Calu3 (cell line): ENCODE measurements at places on chromosomes 5 and 9.
A peak's percentile ranks its signal among the peaks of the same experiment; 100 is the strongest.

DNA sequence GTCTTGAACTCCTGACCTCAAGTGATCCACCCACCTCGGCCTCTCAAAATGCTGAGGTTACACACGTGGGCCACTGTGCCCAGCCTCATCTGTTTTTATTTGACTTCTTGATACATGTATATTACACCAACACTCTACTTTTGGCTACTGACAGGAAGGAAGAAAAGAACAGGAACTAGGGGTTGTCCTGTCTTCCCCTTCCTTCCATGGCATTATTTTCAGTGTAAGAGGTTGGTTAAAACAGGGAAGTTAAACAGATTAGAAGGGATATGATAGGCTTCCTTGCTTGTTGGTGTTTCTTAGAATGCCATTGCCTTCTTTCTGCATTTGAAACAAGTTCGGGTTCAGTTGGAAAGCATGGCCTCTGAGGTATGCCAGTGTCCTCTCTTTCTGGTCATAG lies 312.8 kb downstream of the NDUFS4 start:
- no peak for DNase-seq

GRCh38 chr9:38138276-38138675 lies 69.2 kb upstream of the SHB start:
- DNase-seq = no peak

DNA sequence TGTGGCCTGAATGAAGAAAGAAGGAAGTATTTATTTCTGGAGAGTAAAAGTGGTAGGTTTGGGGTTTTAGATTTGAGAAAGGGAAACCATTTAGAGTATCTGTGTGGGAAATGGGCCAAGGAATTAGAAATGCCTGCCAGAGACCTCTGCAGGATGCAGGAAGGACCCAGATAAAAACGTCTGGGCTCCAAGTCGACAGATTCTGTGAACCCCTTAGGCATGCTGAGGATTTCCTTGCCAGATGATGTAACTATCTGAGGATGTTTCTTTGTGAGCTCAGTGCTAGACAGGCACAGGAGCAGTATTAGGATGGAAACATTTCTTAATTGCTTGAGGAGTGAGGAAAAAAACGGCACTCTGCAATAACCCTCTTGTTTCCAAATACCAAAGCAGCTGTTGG lies 251.8 kb upstream of the DMRT1 start:
- DNase-seq = no peak

- no peak for DNase-seq
Observed at GRCh38 chr9:90568667-90569066, 74.0 kb downstream of the DIRAS2 start.

DNA sequence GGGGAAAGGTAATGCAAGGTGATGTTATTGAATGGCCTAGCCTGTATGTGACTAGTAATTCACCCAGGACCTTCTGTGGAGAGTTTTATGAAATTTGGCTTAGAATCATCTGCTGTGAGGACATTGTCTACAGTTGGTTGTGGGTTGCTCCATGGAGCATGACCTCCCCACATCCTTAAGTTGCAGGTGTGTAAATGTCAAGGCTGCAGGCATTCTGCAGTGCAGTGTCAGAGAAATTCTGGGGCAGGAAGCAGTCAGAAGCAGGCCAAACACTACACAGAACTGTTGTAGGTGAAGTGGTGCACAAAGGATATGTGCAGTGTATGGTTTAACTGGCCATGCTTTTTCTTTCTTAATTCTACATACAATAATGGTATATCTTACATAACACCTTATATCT lies 588.3 kb downstream of the EBF1 start:
- no peak for DNase-seq

DNA sequence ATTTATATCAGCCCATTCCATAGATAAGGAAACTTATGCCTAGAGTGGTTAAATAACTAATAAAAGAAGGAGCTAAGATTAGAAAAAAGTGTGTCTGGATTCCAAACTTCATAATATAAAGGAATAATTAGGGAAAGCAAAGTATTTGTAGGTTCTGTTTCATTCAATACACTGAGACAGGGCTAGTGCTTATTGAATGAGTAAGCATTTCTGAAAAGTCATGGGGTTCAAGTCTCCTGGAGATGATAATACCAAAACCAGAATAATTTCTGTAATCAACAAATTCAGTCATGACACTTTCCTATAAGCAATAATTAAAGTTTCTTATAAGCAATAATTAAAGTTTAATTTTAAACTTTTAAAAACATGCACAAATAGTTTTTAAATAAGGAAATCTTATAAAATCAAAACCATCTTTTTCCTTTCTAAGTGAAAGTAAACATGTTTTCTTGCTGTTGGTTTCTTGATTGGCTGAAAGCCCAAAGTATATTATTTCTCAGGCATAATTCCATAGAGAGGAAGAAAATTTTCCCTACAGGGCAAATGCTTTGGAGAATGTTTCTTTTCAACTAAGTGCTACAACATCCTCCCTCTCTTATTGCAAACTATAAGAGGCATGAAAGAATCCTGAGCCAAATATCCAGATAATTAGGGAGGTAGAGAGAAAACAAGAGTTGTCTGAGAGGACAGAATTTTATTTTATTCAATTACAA lies 510.2 kb downstream of the PRELID2 start:
- no peak for DNase-seq

GRCh38 chr5:6246820-6247437 lies 131.4 kb downstream of the MED10 start:
- DNase-seq = no peak

DNA sequence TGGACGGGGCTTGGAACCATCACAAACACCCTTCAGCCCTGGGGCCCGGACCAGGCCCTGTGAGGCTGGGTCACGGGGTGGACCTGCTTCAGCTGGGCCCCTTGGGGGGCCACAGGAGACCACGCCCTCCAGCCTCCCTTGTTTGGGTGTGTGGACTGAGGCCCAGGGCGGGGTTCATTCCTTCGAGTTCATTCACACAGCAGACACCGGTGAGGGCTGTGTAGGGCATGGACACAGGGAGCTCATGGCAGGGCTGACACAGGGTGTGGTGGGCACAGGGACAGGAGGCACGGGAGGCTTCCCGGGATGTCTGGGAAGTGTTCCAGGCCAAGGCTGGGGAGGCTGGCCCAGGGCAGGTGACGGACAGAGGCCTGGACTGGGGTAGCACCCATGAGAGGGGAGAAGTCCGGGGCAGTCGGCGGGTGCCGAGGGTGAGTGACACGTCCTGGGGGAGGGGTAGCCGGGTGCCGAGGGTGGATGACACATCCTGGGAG lies 8.9 kb downstream of the DNLZ start:
- peak; percentile 15 for DNase-seq

DNA sequence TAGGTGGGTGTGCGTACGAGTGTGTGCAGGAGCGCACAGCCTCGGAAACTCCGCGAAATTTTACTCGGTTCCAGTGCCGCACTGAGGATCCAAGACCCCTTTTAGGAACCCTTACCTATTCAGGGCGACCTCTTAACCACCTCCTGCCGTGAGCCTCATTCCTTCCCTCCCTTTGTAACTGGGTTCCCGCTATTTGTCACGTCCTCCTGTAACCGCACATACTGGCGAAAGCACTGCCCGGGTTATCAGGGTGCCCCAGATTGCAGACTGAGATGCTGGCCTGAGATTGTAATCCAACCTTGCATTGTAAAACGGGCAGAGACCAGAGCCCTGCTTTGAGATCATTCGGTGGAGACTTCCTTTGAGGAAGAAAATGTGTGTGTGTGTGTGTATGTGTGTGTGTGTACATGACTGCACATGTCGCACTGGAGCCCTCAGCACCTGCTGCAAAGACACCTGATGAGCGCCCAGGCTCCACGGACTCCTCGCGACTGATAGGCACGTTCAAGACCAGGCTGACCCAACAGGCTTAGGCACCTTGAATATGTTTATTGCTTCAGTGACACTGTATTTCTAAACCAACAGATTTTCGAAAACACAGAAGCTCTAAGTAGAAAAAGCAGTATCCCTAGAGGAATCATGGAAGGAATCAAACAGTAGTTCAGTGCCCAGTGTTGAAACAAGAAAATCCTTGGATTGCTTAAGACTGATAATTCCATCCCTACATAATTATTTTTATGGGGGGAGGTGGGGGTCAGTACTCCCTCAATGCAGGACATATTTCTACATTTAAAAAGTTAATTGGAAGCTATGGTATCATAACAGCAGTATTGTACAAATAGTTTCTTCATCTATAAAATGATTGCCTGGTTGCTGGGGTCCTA lies 86.5 kb upstream of the TNFAIP8 start:
- peak; percentile 51 for DNase-seq

DNA sequence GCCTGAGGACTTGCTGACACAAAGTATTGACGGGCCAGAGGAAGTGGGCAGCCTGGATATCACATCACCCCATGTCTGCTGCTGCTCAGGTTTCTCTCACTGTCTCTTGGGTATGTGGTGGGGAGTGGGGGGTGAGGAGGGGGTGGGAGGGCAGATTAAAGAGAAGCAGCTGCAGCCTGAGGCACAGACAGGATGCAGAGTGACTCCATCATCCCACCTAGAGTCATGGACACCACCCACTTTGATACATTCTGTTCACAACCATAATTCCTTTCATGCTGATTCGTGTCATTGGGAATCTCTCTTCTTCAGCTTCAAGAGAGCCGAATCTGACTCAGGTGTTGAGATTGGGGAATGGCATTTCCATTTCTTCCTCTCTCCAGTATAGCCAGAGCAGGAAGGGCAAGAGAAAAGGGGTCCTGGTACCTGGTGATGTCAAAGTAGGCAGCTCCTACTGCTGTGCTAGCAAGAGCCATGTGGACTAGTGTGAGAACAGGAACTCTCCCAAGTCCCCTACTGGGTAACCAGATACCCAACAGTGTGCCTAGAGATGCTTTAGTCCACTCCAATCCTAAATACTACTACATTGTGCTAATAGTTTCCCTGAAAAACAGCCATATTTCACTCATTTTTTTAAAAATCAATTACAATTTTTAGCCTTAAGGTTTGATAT lies 22.4 kb downstream of the GRAMD2B start:
- DNase-seq = no peak

GRCh38 chr5:127320032-127320965 lies 29.7 kb downstream of the MEGF10 start:
- peak; percentile 42 for DNase-seq

- DNase-seq = no peak
Observed at GRCh38 chr9:134474055-134474370, 147.8 kb downstream of the RXRA start.

- DNase-seq = no peak
Observed at GRCh38 chr9:75067894-75068293, 20.1 kb downstream of the NMRK1 start.

DNA sequence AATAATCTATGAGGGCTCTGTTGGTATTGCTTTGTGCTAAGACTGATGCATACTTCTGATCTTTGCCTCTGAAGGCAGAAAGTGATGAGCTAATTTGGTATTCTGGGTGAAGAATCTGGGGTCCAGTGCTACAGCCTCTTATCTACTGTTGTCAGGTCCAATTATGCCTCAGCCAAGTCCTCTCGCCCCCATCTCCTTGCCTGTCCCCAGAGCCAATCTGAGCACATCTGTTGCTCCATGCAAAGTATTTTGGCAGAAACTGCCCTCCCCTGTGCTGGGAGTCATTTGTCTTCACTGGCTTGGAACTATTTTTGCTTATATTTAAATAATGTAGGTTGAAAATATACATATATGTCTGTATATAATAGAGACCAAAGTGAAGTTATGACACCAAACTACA lies 23.4 kb downstream of the LSM11 start:
- no peak for DNase-seq

- DNase-seq = no peak
Observed at GRCh38 chr5:170117736-170118135, 12.0 kb downstream of the FOXI1 start.

DNA sequence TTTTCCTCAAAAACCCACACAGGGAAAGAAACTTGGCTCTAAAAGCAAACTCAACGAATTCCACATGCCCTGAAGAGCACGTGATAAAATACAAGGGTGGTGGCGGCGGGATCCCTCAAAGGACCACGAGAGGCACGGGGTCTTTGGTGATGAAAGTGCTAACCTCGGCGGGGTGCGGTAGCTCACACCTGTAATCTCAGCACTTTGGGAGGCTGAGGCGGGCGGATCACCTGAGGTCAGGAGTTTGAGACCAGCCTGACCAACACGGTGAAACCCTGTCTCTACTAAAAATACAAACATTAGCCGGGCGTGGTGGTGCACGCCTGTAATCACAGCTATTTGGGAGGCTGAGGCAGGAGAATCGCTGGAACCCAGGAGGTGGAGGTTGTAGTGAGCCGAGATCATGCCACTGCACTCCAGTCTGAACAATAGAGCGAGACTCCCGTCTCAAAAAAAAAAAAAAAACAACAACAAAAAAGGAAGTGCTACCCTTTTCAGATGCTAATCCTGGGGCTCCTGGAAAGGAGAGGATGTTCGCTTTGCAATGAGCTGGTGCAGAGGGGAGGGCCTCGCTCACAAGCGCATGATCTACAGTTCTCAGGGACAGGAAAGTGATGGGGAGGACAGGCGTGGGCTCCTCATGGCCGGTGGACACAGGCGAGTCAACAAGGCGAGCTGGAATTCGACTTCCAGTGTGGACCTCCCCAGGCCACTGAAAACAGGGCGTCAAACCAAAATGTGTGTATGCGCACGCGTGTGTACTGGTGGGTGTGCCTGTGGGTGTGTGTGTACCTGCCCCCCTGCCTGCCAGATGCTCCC lies 54.1 kb downstream of the USP20 start:
- no peak for DNase-seq

DNA sequence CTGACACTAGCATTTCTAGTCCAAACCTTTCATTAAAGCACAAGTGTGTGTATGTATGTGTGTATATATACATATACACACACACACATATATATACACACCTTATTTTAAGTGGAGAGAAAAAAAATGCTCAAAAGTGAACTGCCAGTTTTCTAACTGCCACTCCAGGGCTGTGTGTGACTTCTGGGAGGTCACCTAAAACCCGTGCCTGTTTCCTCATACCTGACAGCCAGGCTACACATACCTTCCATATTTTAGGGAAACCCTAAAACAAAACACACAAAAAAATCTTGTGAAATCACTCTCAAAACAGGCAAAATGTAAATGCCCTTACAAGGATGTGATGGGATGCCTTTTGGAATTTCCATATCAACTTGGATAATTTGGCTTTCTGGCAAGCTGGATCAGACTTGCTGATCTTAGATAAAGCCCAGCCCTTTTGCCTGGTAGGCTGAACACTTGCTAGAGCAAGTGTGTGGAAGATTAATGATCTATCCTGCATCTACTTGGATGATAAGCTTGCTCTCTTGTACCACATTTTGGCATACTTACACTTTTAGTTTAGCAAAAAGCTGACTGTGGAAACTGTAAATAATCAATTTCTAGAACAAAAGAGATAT lies 127.8 kb downstream of the GNAQ start:
- peak; percentile 15 for DNase-seq
